ENCODE measurements at places on chromosomes 2 and 18.

GRCh38 chr2:194105358-194105757 is 1551.7 kb upstream of the SLC39A10 start:
- no peak for DNase-seq

DNA sequence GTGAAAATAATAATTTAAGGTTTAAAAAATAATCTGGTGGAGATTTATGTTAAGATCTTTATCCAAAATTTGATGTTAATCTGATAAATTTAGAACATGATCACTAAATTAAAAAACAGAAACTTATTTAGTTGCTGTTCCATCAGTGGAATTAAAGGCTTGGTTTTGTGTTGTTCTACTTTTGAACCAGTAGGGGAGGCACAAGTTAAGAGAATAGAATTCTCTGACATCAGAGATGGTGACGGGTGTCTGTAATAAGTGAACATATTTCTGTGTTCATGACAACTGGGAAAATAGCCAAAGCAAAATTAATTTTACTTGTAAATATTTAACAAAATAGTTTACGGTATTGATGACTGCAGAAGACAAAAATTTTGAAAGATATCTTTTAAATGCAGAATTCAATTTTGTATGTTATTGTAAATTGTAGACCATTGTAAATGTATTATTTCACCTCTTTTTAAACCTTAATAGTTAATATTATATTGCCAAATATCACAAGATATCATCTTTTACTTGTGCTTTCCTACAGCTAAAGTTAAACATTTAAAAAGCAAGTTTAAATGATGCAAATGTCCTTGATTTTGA is 106.0 kb downstream of the UBR3 start:
- peak; percentile 33 for DNase-seq

DNA sequence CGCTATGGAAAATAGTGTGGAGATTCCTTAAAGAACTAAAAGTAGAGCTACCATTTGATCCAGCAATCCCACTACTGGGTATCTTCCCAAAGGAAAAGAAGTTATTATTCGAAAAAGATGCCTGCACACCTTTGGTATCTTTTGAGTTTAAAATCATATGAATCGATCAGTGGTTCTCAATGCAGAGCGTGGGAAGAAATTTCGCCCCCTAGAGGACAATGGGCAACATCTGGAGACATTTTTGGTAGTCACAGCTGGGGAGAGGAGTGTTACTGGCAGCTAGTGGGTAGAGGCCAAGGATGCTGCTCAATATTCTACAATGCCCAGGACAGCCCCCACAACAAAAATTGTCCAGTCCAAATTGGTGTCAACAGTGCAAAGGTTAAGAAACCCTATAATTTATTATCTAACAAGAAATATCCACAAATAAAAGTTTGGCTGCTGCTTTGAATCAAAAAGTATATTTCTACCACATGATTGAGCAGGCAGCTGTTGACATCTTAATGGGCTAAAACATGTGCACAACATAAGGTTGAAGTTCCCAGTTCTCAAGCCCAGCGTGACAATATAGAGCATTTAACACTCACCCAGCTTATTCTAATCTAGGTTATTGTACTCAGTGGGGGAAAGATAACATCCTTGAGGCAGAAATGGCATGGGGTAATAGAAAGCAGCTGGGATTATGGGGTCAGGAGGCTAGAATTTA is 425.7 kb downstream of the LRATD1 start:
- no peak for DNase-seq

- DNase-seq = no peak
Measured at GRCh38 chr2:33091541-33092123, 144.9 kb downstream of the LTBP1 start.

GRCh38 chr2:4900861-4901770 is 791.1 kb upstream of the SOX11 start:
- DNase-seq = no peak

- no peak for DNase-seq
Measured at GRCh38 chr18:74861154-74861553, 263.5 kb downstream of the ZNF407 start.

GRCh38 chr2:191696001-191696400 is 18.1 kb downstream of the NABP1 start:
- DNase-seq = no peak

GRCh38 chr18:13099113-13099512 is 108.0 kb downstream of the CEP192 start:
- no peak for DNase-seq

DNA sequence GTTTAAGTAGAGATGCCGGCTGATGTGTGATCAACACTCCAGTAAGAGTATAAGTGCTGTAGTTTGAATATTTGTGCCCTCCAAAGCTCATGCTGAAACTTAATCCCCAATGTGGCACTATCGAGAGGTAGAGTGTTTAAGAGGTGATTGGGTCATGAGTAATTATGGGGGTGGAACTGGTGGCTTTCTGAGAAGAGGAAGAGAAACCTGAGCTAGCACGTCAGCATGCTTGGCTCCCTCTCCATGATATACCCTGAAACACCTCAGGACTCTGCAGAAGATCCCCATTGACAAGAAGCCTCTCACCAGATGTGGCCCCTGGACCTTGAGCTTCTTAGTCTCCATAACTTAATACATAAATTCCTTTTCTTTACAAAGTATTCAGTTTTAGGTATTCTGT is 584.8 kb downstream of the TSN start:
- DNase-seq = peak; percentile 29

- DNase-seq = no peak
Measured at GRCh38 chr2:207143215-207144172, 22.3 kb downstream of the KLF7 start.

GRCh38 chr2:163735685-163736432 is at the start of gene FIGN:
FIGN (minus strand) TSS chr2:163736008; CDS start chr2:163734927, 1,081 bp downstream.
- peak; percentile 7 for DNase-seq

- no peak for DNase-seq
Measured at GRCh38 chr18:21593540-21594257, 6.8 kb downstream of the ESCO1 start.

DNA sequence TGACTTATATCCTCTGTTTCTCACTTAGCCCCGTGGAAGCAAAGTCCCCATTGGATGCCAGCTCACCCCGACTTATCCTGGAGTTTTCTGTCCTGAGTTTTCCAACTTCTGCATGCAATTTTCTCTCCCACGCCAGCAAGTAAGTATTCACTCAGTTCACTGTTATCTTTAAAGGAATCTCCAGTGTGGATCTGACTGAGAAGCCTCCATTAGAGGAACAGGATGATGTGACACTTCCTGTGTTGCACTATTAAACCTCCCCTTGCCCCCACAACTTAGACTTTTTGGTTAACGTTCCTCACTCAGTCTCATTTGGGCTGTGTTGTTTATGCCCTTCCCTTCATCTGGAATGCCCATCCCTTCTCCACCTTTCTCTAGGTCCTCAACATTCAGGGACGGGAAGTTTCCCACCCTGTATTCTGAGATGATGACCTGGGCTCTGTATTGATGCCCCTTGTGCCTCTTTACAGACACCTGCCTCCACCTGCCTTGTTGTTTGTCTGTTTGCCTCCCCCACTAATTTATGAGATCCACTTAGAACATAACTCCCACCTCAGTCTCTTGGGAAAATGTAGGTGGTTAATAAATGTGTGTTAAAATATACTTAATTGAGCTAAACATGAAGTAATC is 536.1 kb upstream of the RAB6C start:
- DNase-seq = no peak

GRCh38 chr2:221448057-221448843 is 123.9 kb downstream of the EPHA4 start:
- DNase-seq = no peak

DNA sequence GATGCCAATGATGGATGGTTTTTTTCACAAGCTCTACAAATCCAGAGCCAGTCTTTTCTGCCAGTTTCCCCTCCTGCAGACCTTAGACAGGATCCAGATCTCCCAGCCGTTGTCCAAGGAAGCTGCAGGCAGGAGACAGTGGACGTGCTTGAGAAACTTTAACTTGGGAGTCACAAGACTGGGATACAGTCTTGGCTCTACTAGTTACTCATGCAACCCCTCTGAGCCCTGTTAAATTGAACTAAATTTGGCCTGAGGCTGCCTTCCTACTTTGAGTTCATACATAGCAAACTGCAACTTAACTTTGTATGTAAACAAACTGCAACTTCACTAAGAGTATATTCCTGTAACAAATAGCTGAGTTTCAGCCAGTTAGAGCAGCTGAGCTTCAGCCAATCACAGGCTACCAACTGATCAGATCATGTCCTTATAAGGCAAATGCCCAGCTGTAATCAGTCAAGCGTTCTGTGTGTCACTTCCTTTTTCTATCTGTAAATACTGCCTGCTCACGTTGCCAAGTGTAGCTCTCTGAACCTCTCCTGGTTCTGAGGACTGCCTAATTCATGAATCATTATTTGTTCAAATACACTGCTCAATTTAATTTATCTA is 140.9 kb downstream of the CAPN13 start:
- no peak for DNase-seq

DNA sequence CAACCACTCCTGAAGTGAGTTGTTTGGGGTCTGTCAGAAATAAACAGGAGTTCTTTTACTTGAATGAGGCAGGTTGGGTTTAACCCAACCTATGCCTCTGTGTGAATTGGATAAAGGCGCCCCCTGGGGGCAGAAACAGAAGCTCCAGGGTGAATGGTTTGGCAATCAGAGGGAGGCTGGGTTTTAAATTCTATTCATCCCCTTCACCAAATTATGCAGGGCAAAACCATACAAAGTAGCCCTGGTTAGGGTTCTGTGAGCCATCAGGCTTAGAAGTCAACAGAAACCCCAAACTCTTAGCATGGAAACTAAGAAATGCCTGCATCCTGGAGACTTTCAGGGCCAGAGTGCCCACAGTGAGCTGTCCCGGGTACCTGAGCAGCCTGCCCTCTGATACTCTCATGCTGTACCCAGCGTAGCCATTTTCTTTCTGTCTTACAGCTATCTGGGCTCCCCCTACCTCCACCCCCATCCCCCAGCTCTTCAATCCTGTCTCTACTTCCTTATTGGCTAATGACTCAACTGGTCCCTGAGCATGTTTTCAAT is 241.5 kb downstream of the ICOS start:
- peak; percentile 28 for DNase-seq

GRCh38 chr2:184589261-184589660 is 9.1 kb upstream of the ZNF804A start:
- DNase-seq = no peak
